ENCODE measurements at places on chromosomes 4 and X.

DNA sequence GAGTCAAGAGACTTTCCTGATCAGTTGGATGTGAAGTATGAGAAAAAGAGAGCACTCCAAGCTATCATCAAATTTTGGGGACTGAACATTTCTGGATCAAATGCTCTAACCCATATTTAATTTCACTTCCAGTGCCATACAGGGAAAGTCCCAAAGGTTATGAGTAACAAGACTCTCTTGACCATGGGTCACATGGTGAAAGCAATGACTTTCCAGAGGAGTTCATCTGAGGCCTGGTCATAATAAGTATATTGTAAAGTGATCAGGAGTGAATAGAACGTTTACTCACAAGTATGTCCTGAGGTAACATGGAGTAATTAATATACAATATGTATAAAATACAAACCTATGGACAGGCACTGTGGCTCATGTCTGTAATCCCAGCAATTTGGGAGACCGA, 40.7 kb upstream of the ARMCX5 start:
- no peak for DNase-seq

DNA sequence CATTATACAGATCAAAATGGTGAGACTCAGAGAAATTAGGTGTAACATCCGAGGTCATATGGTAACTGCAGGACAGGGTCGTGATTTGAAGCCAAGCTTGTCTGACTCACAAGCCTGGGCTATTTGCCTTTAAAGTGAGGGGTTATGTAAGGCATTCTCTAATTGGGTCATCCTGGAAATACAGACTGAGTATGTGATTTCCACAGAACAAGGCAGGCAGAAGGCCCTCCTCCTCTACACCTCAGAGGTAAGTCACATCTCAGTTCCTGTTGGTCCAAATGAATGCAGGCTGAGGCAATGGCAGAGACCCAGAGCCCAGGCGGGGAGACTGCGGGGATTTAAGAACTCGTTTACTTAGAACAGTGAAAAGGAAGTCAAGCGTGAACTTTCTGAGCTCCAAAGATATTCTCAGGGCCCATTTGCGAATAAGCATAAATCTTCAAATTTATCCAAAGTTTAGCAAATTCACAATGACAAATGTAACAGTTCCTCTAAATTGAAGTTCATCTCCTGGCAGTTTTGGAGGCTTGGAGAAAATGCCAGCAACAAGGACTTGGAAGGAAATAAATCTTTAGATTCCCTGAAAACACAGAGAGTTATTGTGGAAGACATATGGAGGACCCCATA, 153.3 kb downstream of the LDB2 start:
- no peak for DNase-seq

GRCh38 chr4:86386817-86387415, 27.1 kb upstream of the MAPK10 start:
- no peak for DNase-seq

GRCh38 chr4:130424211-130424610, 1328.3 kb downstream of the C4orf33 start:
- no peak for DNase-seq

GRCh38 chr4:110702326-110702725, 79.4 kb upstream of the PITX2 start:
- no peak for DNase-seq

- DNase-seq, result no peak
Observed at GRCh38 chr4:125677665-125678307, 363.0 kb downstream of the FAT4 start.

- DNase-seq, result no peak
Observed at GRCh38 chrX:111254896-111255693, 15.2 kb downstream of the CAPN6 start.

DNA sequence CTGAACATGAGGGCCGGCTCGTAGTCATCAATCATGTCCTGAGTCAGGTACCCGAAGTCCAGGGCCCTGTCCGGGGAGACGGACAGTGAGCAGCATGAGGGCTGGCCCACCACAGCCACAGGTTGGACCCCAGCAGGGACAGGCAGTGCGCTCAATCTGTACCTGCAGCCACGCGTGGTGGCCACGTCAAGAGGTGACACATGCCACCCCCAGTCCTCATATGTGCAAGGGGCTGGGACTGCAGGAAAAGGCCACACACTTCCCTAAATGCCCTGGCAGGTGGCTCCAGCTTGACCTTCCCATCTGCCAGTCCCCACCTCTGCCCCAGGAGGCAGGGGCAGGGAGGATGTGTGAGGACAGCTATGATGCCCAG, 73.8 kb upstream of the MXD4 start:
- no peak for DNase-seq
